Bone marrow (tissue), 2 donors: ENCODE measurements at places on chromosomes 6 and 20.

DNA sequence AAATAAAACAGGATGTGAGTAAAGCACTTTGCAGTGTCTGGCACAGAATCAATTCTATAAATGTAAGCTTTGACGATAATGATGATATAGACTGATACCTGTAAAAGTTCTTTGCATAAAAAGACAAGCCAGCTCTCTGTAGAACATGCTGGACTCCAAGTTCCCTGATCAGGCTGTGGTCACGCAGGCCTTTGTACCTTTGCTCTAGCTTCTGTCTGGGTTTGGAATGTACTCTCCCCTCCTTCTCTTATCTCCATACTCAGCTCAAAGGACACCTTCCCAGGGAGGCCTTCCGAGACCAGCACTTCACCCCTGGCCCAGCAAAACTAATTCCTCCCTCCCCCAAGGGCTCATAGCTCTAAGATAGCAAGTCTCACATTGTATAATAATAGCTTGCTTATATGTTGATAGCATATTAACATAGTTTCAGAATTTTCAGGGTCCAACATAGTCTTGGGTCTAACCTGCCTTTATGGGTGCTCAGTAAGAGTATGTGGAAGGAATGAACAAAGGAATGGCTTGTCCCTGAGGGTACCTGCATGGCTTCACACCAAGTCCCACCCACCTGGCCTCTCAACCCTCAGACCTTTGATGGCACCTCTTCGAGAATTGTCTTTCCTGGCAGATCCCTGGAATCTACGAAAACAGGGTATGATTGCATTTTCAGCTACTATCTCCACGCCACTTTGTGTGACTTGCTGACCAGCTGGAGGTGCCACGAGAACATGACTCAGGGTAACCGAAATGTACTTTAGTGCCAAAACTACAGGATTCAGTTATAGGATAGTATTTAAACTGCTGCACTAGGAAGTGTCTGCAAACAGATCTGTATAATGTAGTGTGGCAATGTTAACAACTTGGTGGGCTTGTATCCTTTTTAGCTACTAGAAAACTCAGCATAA lies 41.7 kb upstream of the PIM1 start:
- DNase-seq = no peak

DNA sequence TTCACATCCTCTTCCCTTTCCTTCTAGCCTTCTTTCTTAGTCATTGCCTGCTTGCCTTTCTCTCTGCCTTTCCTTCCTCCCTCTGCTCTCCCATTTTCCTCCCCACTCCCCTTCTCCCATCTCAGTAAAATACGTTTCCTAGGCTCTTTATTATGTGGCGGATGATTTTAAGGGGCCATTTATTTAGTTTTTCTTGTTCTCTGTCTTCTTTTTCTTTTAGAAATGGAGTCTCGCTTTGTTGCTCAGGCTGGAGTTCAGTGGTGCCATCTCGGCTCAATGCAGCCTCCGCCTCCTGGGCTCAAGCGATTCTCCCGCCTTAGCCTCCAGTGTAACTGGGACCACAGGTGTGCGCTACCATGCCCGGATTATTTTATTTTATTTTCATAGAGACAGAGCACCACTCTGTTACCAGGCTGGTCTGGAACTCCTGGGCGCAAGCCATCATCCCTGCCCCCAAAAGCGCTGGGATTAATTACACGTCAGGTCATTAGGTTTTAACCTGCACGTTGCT lies 1.5 kb downstream of the MTHFD1L start:
- DNase-seq = peak; percentile 17

DNA sequence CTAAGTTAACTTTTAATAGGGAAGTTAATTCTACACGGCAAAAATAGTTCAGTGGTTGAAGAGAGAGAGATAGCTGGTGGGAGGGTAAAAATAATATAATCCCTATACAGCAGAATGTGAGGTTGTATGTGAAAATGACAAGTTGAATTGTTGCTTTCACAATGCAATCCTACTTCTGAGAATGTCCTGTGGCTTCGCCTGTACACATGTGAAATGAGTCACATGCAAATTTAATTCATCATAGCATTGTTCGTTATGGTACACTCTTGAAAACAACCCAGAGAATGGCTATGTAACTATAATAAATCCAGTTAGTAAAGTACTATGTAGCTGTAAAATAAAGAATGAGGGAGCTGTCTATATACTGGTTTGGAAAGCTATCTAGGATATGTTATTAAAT lies 46.0 kb upstream of the HINT3 start:
- no peak for DNase-seq

- DNase-seq = no peak
These were observed 1111.4 kb upstream of the CITED2 start for GRCh38 chr6:140485740-140486449.

GRCh38 chr6:36018339-36018738 lies 6.1 kb downstream of the SLC26A8 start:
- no peak for DNase-seq

DNA sequence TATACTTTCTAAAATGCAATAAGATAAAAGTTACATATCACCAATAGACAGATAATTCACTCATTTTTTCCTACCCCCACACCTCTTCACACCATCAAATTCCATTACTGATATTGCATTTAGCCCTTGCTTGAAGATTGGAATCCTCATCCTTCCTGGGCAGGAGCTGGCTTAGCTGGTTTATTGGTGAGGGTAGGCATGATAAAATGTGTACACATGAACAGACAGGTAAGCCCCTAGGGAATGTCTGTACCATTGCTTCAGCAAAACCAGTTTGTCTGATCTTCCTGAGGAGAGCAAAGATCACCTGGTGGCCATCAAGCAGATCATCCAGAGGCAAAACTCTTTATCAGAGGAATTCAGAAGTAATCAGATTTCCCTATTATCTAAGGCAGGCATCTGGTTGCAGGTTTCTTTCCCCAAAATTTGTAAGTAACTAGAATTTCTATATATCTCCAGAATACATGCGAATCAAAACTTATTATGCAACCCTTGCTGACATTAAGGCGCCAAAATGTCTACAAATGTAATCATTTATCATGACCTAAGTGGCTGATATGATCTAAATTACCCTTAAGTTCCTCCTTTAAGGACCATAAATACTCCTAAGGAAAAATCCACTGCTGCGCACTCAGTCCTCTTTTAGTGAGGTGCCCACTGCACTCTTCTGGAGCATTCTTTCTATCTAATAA lies 6.6 kb upstream of the FABP7 start:
- DNase-seq = no peak

GRCh38 chr6:161954077-161954476 lies 680.2 kb upstream of the AGPAT4 start:
- no peak for DNase-seq

DNA sequence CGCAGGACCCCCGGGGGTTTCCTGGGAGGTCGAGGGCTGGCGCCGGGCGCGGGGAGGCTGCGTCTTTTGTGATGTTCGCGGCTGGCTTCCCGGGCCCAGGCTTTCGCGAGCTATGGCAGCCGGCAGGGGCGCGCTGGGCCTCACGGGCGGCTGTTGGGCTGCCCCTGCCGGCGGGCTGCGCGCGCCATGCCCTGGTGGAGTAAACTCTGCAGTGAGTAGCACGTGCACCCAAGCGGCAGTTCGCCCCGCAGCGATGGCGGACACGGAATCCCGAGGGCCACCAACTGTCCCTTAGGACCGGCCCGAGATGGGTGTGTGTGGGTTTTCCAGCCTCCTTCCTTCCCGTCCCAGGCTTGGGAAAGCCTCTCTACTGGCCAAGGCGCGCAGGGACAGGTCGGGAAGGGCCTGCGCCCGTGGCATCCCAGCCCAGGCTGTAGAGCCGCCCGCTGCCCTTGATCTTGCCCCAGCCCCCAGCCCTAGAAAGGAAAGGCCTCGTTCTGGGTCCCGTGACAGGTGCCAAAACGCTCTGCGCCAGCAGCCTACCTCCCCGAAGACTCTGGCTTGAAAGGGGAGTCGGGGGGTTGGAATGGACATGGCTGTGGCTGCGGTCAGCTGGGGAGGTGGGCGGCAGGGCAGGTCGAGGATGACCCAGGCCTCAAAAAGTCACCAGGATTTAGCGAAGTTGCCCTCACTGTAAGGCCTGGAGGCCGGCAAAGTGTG lies 49.7 kb downstream of the ZBTB2 start:
- DNase-seq = no peak

DNA sequence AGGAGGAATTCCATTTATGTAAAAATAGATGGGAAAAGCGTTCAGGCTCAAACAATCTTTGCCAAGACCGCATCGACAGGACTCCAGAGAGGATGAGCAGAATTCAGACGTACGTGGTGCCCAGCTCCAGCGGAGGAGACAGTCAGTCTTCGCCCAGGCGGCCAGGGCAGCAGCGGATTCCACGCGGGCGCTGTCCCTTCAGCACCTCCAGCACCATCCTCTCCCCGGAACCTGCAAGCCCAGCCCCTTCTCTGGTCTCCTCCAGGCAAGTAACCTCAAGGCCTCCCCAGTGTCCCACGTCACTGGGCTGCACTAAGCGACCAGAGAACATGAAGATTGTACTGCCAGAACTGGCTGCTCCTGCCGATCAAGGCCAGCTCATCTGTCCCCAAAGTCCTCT lies 2.8 kb upstream of the KCNQ2 start:
- DNase-seq = no peak

- no peak for DNase-seq
These were observed 75.8 kb downstream of the GJA10 start for GRCh38 chr6:89970072-89970471.

DNA sequence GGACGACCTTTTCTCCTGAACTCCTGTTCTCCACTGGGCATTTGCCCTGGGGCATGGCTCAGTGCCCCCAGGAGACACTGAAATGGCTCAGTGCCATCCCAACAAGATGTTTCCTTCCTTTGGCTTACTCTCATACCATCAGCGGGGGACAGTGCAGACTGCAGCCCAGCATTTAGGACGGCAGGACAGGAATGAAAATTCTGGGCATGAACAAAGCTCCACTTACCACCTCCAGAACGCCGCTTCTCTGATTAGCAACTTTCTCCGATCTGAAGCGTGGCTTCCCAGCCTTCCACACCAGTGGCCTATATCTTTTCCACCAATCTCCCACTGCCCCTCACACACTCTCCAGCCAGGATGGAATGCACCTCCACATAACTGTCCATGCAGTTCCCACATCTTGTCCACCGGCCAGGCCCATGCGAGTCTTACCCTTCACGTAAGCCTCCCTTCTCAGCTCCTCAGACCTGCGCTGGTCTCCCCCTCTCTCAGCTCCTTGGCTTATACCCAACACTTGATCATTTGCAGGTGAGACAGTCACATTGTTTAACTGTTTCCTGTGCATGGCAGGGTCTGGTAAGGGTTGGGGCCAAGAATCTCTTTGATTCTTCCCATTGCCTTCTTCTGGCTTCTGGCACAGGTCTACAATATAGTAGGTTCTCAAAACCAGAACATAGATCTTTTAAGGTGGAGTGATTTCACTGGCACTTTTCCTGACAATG lies 114.5 kb downstream of the FYN start:
- no peak for DNase-seq

- DNase-seq = no peak
These were observed 4.0 kb upstream of the CCN2 start for GRCh38 chr6:131955192-131955591.

- DNase-seq = no peak
These were observed 30.3 kb downstream of the TOP1 start for GRCh38 chr20:41058674-41059635.
